ENCODE measurements at places on chromosomes 11 and 22.

DNA sequence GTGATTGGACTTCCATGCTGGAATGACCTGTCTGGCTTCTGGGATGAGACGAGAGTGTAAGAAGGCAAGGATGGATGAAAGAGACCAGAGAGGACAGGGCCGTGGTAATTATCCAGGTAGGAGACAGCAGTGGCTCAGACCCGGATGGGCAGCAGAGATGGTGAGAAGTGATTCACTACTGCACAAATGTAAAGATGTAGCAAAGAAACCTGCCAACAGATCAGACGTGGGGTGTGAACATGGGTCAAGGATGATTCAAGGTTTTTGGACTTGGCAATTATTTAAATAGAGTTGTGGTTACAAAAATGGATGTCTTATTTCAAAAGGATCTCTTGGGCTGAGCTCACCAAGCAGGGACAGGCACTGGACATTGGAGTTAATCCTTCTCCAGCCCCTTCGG is 32.7 kb downstream of the RIBC2 start:
- no peak for DNase-seq

DNA sequence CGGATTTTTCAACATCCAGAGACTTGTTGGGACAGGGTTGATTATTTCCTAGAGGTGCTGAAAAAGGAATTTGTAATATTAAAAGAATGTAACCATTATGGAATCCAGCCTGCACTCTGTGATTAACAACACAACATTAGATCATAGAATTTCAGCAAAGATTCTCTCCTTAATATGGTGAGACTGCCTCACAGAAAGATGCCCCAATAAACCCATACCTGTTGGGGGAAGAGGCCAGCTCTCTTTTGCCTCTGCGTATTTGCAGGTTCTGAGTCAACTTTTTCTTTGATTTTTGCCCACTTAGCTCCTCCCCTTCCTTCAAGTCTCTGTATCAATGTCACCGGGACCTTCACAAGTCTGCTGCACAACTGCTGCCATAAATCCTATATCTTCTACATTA is 12.4 kb upstream of the MTMR3 start:
- no peak for DNase-seq

- DNase-seq: no peak
Observed at GRCh38 chr11:47672283-47672730, 29.9 kb upstream of the MTCH2 start.

- no peak for DNase-seq
Observed at GRCh38 chr22:30305519-30305905, 16.2 kb upstream of the CASTOR1 start.

DNA sequence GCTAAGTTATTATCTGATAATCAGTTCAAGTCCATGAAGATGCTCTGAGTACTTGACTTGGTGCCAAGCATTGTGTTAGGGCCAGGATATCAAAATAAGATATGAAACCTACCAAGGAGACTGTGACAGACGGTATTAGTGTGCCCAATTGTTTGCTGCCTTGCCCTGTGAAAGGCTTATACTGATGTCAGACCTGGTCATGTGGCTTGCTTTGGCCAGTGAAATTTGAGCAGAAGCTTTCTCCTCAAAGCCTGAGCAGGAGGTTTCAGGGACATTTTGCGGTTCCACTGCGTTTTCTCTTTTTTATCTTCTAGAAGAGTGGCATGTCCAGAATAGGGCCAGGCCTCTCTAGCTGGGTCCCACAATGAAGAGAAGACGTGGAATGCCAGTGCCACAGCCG is 15.8 kb upstream of the PKNOX2 start:
- DNase-seq: no peak

DNA sequence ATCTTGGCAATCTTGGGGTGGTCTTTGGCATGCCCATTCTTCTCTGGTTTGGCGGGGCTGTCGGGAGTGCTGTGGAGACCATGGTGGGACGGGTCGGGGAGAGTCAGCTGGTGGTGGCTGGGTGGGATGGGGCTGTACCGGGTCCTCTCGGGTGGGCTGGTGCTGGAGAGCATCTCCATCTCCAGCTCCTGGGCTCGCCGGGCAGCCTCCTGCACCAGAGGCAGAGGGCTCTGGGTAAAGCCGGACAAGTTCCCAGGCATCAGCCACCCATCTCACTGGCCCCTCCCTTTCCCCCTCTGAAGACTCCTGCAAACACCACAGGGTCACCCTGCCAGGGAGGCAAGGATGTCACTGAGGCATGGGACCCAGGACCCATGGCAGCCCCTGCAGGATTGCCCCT is 25.1 kb downstream of the ANKK1 start:
- no peak for DNase-seq
